ENCODE measurements at places on chromosomes 3 and 15.

GRCh38 chr15:70038730-70039392, 58.9 kb downstream of the TLE3 start:
- DNase-seq, result no peak

DNA sequence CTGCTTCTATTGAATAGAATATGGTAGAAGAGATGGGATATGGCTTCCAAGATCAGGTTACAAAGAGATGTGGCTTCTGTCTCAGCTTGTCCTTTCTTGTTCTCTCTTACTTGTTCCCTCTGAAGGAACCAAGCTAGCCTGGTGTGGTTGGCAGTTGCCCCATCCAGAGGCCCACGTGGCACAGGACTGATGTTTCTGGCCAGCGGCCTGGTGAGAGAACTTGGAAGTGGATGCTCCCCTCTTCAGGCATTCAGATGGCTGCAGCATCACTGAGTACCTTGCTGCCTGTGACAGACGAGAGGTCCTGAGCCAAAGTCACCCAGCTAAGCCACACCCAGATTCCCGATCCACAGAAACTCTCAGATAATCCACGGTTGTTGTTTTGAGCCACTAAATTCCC, 183.6 kb downstream of the NSMCE3 start:
- DNase-seq, result no peak

DNA sequence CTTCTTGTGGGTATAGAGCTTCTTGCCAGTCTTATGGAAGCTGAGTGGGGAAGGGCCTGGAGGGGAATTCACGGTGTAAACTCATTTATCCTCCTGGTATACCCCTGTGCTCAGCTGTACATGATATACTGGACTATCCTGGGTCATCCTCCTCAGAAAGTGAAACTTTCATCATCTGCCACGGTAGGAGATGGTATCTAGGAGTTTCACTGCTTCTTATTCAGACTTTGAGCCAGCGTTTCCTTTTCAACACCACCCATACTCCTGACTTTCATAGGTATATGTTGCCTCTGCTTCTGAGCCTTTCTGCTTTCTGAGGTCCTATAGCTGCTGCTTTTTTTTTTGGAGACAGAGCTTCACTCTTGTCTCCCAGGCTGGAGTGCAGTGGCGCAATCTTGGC, 15.6 kb downstream of the SENP5 start:
- no peak for DNase-seq

DNA sequence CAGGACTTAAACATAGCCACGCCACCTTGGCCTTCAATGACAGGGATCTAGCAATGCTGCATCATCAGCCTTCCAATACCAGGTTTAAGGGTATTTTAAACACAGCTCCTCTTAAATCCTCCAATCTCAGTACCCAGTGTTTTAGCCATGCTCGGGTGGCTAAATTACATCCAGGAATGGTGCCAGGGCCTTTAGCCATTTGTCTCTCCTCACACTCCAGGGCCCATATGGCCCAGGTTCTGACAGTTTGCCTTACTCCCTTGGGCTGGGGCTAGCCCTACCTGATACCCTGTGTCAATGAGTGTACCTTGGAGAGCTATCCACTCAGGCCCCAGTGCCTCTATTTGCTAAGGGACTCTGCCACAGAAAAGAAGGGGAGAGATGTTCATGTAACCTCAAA, 29.4 kb downstream of the ZNF589 start:
- no peak for DNase-seq

DNA sequence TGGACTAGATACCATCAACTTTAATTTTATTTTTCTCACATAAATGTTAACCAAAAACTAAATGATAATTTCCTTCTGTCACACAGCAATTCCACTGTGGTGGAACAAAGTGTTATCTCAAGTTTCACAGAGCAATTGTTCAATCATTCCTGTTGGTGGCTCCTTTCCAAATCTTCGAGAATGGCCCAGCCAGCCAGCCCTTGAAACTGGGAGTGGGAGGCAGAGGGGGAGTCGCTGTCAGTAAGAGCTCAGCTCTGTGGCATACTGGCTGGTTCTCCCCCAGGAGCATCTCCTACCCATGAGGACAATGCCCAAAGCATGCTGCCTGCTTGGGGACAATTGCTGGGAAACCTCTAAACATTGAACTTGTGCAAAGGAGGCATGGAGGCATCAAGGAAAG, 47.7 kb downstream of the MECOM start:
- no peak for DNase-seq

- DNase-seq, result no peak
Measured at GRCh38 chr3:5086708-5087107, 35.4 kb upstream of the ARL8B start.

- DNase-seq, result no peak
Measured at GRCh38 chr15:61893146-61893545, 167.1 kb downstream of the VPS13C start.

All from stimulated activated CD4-positive, alpha-beta T cell treated with anti-CD3 and anti-CD28 coated beads, Interleukin-2, amount 100 ng/mL, for 48 hours (primary cell).